H54 (cell line): ENCODE measurements at places on chromosomes 2 and 18.

- DNase-seq, result no peak
Observed at GRCh38 chr18:25010623-25011374, 341.2 kb downstream of the ZNF521 start.

- no peak for DNase-seq
Observed at GRCh38 chr2:150860301-150860700, 372.8 kb upstream of the RND3 start.

GRCh38 chr18:33844232-33844631, 266.2 kb downstream of the ASXL3 start:
- DNase-seq, result no peak

GRCh38 chr2:188969236-188969635, 4.9 kb upstream of the COL3A1 start:
- no peak for DNase-seq

DNA sequence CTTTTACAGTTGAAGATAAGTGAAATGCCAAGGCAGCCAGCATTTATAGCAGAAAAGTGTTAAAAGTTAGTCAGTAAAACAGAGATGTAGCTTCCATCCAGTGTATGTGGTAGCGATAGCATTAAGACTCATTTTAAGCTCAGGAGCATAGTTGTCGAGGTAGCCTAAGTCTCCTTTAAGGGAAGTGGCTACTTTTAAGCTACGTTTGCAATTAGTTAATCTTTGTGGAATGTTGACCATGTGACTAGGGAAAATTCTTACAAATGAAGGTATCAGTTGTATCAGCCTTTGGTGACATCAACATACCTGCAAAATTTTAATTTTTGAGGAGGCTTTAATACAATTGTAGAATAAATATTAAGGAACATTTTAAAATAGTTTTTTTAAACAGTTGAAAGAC, 61.9 kb downstream of the LHCGR start:
- no peak for DNase-seq

GRCh38 chr2:218813771-218814460, 17.7 kb downstream of the PRKAG3 start:
- no peak for DNase-seq

- no peak for DNase-seq
Observed at GRCh38 chr2:38533757-38534545, 68.8 kb downstream of the HNRNPLL start.

- DNase-seq, result no peak
Observed at GRCh38 chr2:98471402-98472131, 26.9 kb downstream of the INPP4A start.

GRCh38 chr2:226122041-226122440, 677.6 kb downstream of the IRS1 start:
- DNase-seq, result no peak

GRCh38 chr2:26473796-26474195, 4.1 kb downstream of the OTOF start:
- DNase-seq, result no peak

GRCh38 chr2:62229082-62229605, 33.2 kb downstream of the B3GNT2 start:
- DNase-seq, result no peak

DNA sequence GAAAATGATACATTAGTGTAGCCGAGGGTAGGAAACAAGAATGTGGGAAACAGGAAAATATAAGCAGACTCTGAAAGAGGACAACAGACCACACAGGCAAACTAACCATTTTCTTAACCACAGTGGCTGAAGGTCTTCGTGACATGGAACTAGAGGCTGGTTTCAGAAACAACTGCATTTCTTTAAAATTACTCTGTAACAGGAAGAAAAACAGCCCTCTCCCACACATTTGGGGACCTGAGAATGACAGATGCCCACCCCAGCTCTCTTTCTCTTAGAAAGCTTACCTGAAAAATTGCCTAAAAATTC, 13.8 kb upstream of the SLC25A52 start:
- no peak for DNase-seq

DNA sequence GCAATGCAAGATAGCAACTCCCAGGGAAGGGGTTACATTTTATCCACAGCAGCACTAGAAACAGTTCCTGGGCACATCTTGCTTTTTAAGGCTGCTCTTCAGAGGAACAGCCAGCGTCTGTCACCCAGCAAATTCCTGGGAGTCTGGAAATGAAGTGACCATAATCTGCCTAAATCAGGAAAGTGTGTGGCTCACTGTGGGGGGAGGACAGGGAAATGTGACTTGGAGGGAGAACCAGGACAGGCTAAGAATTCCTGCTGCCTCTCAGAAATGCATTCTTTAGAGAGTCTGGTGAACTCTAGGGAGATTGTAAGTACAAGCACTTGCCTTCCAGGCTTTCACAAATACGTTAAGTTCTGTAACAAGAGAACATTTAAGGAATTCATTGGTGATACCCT, 364.3 kb upstream of the SPHKAP start:
- no peak for DNase-seq

DNA sequence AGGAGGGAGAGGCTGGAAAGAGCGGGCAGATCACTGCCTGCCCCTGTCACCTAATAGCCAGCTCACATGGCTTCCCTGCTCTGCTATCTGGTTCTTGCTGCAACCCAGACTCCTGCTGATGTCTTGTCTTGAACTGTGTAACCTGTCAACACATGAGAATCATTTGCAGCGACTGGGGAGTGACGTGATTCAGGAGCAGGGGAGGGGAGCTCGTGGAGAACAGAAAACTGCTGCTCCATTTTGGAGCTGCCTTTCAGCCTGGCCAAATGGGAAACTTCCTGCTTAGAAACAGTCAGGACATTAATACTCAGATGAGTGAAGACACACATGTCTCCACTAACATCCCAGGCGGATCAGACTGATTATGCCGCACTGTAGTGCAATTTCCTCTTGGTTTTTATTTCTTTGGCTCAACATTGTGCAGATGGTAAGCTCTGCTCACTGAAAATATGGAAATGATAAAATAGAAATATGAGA, 38.1 kb downstream of the RPL37A start:
- DNase-seq, result no peak

DNA sequence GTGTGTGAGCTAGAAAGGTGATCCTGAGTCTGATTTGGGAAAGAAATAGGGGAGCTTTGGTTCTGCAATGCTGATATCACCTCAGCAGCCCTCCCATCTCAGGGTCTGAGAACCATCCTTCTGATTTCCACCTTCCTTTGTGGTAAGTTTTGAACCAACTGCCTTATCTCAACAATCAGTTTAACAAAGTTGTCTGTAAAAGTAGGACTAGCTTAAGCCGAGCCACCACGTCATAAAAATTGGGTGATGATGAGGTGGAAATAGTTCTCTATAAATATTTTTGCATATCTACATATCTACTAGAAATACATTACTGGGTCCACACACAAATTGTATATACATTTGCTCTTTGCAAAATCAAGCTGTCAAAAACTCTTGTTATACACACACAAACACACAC, 1.1 kb downstream of the SULT1C4 start:
- no peak for DNase-seq

DNA sequence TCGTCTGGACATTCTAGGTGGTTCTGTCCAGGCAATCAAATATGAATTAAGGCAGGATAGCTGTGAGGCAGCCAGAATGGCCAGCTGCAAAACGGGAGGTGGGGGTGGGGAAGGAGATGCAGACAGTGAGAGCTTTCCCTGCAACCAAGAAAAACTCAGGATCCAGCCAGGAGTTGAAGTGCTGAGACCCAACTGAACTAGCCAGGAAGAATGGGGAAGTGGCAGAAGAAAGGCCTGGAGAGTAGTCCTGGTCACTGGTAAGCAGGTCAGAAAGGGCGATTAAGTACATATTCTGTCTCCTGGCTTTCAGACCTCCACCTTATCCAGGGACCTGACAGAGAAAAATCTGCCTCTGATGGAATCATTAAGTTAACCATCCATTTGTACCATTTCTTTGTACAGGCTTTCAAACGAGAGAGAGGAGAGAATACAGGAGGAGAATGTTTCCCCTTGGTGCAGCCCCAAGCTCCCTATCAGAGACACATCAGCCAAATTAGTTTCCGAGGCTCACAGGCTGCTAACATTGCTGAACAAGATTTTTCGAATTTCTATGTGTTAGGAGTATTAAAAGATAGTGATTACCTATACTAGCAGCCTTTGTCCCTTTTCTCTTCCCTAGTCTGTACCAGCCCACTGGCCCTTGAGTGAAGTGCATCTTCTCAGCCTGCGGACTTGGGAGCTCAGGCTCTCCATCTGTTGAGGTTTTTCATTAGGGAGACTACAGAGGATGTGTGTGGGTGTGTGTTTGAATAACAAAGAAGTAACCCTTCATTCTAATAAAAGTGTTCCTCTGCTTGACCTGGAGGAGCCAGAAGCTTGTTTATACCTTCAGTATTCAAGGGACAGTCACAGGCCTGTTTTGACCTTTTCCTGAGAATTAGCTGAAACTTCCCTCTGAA, 12.5 kb upstream of the HOXD1 start:
- no peak for DNase-seq
